Pulmonary artery endothelial cell (primary cell): ENCODE measurements at places on chromosomes 16 and 17. TPM values are rescaled to one million over a fixed set of nuclear protein-coding genes. Genes with fewer than 3 reads are reported as not detected.

Gene KRT17
- 3.1 and 3.8 TPM in 2 replicates for total RNA-seq

Gene SALL1
- 0.88 TPM in 1 of 2 replicates, not detected in the other for total RNA-seq

- DNase-seq: no peak
Observed at GRCh38 chr16:46743232-46743719, 4.9 kb downstream of the MYLK3 start.

DNA sequence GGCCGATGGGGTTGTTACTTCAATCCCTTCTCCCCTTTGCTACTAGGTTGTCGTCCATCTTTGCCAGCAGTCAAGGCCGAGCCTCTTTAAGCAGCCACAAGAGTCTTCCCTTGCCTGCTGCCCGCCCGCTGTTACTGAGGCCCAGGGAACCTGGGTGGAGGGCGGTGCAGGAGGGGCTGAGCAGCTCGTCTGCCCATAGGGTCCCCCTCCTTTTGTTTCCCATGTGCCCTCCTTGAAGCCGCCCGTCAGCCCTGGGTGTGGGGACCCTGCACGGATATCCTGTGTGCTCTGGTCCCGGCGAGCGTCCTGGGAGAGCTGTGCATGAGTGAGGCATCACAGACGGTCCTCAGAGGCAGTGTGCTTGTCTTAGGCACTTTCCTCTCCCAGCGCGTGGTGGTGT is 37.9 kb upstream of the CAPN15 start:
- DNase-seq: no peak

DNA sequence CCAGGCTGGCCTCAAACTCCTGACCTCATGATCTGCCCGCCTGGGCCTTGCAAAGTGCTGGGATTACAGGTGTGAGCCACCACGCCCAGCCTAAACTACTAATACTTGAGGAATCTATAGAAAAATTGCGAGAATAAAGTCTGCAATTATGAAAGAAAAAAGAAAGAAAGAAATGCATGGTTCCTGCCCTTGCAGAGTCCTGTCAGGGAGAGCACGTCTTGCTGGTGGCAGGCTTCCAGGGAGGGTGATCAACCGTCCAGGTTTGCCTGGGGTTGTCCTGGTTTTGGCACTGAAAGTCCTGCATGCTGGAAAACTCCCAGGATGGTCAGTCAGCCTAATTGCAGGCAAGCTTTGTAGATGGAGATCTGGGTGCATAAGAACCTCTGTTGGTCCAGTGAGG is 21.5 kb upstream of the KIFC3 start:
- no peak for DNase-seq

DNA sequence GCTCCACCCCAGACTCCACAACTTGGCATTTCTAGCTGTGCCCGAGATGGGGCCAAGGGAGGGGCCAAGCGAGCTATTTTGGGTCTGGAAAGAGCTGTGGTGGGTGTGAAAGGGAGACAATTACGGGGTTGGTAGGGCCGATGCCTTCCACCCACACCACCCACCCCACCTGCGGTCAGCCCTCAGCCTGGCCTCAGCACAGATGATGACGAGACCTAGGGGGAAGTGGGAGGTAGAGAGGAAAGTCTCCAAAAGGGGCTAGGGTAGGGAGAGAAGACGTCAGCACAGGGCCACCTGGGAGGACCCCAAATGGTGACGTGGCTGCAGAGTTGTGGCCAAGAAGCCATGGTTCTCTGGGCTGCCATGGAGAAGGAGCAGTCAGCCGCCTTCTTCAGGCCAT is 83.1 kb downstream of the SDK2 start:
- no peak for DNase-seq

DNA sequence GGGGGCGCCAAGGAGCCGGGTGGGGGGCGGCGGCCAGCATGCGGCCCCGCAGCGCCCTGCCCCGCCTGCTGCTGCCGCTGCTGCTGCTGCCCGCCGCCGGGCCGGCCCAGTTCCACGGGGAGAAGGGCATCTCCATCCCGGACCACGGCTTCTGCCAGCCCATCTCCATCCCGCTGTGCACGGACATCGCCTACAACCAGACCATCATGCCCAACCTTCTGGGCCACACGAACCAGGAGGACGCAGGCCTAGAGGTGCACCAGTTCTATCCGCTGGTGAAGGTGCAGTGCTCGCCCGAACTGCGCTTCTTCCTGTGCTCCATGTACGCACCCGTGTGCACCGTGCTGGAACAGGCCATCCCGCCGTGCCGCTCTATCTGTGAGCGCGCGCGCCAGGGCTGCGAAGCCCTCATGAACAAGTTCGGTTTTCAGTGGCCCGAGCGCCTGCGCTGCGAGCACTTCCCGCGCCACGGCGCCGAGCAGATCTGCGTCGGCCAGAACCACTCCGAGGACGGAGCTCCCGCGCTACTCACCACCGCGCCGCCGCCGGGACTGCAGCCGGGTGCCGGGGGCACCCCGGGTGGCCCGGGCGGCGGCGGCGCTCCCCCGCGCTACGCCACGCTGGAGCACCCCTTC is 484 bp downstream of the FZD2 start:
- no peak for DNase-seq

- no peak for DNase-seq
Observed at GRCh38 chr17:17528696-17529652, 32.8 kb upstream of the RASD1 start.

GRCh38 chr17:78137392-78138203 is 7.0 kb downstream of the TMC8 start:
- no peak for DNase-seq

- no peak for DNase-seq
Observed at GRCh38 chr17:51032850-51033249, 87.8 kb downstream of the SPAG9 start.

- no peak for DNase-seq
Observed at GRCh38 chr17:39606434-39607056, 1.2 kb downstream of the NEUROD2 start.
